ENCODE measurements at places on chromosomes 13 and 19.

GRCh38 chr13:53104136-53104535, 75.5 kb downstream of the OLFM4 start:
- peak; percentile 68 for DNase-seq

GRCh38 chr19:11332822-11333221, 6.6 kb downstream of the RAB3D start:
- DNase-seq, result no peak

GRCh38 chr13:44232774-44233173, 140.8 kb upstream of the SERP2 start:
- DNase-seq, result no peak

- DNase-seq, result no peak
Measured at GRCh38 chr13:30757026-30757742, 21.8 kb downstream of the ALOX5AP start.

GRCh38 chr13:99302637-99303505, 4.3 kb downstream of the GPR183 start:
- DNase-seq, result no peak

GRCh38 chr13:51714663-51715168, 89.2 kb downstream of the DHRS12 start:
- DNase-seq, result peak; percentile 15

DNA sequence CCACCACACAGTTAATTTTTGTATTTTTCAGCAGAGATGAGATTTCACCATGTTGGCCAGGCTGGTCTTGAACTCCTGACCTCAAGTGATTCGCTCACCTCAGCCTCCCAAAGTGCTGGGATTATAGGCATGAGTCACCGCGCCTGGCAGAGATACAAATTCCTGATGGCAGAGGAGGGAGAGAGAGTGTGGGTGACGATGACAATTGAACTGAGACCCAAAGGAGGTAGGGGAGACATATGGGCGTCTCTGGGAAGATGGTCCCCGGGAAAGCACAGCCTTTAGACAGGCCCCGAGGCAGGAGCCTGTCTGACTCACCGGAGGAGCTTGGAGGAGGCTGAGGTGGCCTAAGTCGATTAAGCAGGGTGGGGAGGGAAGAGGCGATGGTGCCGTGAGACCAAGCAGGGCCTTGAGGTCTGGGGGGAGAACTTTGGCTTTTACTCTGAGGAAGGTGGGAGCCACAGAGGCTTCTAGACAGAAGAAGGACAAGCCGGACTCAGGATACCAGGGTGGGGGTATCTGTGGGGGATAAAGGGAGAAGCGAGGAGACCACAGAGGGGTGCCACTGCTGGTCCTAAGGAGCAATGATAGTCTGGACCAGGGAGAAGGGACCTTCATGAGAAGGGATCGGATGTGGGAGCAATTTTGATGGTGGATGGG, 38.2 kb downstream of the ARRDC2 start:
- peak; percentile 48 for DNase-seq

DNA sequence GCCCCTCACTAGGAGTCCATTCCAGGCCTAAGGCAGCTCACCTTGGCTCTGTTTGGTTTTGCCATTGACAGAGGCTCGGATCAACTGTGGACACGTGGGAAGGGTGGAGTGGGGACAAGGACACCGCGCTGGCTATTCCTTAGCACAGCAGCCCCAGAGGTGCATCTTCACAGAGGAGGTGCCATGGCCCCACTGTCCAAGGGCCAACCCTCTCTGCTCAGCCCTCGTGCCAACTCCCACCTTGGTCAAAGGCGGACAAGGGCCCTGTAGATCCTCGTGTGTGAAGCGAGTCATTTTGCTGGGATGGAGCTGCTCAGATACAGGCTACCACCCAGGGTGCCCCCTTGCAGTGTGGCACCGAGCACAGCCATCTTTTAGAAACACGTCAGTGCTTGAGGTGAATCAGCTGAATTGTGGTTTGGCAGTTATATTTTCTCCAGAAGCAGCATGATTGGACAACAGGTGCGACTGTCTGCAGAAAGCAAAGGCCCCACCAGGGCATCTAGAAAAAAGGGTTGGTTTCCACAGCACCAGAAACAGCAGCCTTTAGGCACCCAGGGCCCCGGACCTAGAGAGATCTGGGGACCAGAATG, 192.1 kb upstream of the GPR12 start:
- no peak for DNase-seq

- DNase-seq, result no peak
Measured at GRCh38 chr13:42685751-42686150, 95.6 kb upstream of the FAM216B start.

DNA sequence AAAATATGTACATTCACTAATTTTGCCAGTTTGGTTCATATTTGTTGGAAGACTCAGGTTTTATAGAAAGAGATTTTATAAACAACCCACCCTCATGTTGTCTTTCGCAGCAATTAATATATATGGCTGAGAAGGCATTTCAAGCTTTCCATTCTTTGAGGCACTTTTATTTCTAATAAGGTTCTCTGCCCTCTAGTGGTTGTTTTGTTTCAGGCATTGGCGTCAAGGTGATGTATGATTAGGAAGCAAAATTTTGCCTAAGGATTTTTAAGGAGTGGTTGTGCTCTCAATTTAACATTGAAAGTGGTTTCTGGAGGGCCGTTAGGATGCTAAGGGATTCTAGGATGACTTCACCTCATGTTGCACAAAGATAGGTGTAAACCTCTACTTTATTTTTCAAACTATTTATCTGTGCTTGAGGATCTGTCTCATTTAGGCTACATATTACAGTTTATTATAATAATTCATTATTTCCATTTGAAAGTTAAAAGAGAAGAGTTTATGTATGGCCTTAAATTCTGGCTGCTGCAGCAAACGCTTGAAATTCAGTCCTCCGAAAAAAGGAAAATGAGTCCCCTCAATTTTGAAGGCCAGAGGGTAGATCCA, 35.9 kb downstream of the OXGR1 start:
- peak; percentile 1 for DNase-seq

- peak; percentile 54 for DNase-seq
Measured at GRCh38 chr19:4910594-4911281, 1.4 kb downstream of the UHRF1 start.

DNA sequence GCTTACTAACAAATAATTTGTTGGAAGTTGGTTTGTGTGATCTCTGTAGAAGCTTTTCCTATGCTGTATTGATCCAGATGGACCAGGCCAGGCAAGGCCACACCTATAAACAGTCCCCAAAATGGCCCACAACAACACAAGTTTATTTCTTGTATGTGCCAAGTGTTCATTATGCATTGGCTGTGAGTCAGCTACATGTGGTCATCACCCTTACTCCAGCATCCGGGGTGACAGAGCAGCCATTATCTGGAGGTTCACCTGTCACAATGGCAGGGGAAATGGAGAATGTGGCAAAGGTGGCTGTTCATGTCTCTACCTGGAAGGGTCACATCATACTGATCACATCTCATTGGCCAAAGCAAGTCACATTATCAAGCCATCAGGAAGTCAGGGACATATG, 164.3 kb downstream of the DCT start:
- no peak for DNase-seq

DNA sequence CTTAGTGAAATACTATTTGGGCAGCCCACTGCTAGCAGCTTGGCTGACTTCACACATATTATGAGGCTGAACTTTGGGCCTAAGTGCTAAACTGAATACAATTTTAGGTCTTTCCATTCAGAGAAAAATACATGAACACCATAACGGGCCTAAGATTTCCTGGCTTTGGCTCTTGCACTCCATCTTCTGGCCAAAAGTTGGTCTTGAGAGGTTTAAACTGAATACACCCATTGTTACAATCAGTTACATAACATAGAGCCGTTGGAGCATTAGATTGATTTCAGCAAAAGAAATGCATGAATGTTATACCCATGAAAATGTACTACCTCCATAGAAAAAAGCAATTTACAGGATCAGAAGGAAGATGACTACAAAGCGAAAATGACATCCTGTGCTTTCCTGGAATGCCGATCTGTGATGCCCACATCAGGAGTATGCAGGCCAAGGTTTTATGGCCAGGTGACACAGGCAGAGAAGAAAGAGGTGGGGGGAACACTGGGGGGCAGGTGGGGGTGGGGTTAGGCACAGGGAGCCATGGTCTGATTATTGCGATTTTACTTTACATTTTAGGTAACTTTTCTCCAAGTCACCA, 11.1 kb upstream of the SHISA2 start:
- peak; percentile 17 for DNase-seq

- no peak for DNase-seq
Measured at GRCh38 chr19:44756089-44756562, 7.6 kb downstream of the BCL3 start.

GRCh38 chr13:42607546-42607945, 33.6 kb downstream of the TNFSF11 start:
- DNase-seq, result no peak

Data from fibroblast of skin of left biceps (primary cell).